GM04504 (cell line): ENCODE measurements at places on chromosomes 13 and 19.

- no peak for DNase-seq
Measured at GRCh38 chr19:4294389-4294788, 7.8 kb downstream of the TMIGD2 start.

- DNase-seq = no peak
Measured at GRCh38 chr13:99960663-99961311, 10.8 kb downstream of the ZIC5 start.

GRCh38 chr19:3274942-3275582 lies 50.6 kb downstream of the CELF5 start:
- no peak for DNase-seq

- no peak for DNase-seq
Measured at GRCh38 chr13:98570929-98571372, 6.0 kb downstream of the STK24 start.

DNA sequence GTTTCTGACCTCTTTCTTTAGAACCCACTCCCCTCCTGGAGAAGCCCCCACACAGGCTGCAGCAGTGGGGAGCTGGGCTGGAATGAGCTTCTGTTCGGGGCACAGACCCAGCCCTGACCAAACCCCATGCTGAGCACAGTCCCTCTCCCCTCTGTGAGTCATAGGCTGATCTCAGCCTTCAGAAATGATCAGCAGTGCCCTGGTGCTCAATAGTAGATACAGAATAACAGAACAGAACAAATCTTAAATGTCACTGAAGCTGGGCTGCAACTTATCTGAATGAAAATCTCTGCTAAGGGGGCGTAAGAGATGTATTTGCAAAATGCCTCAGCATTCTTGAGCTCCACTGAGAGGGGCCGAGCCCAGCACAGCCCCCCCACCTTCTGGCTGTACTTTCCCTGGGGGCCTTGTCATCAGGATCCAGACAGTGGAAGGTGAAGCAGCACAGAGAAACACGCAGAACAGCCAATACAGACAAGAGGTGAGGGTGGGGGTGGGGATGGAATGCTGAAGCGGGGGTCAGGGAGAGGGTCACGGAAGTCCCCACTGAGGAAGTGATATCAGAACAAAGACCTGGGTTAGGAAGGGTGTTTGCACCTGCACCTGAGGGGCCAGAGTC lies 9.9 kb downstream of the ZNF665 start:
- peak; percentile 6 for DNase-seq
